ENCODE measurements at places on chromosomes 16 and 17.

- peak; percentile 71 for DNase-seq
These were observed at the start of gene CRYM for GRCh38 chr16:21277927-21278706. Gene CRYM, minus strand, starts transcription at chr16:21278290. Its CDS starts 39 bp downstream, at chr16:21278251.

GRCh38 chr17:15918661-15919259 lies 26.2 kb upstream of the ADORA2B start:
- DNase-seq, result peak; percentile 22

DNA sequence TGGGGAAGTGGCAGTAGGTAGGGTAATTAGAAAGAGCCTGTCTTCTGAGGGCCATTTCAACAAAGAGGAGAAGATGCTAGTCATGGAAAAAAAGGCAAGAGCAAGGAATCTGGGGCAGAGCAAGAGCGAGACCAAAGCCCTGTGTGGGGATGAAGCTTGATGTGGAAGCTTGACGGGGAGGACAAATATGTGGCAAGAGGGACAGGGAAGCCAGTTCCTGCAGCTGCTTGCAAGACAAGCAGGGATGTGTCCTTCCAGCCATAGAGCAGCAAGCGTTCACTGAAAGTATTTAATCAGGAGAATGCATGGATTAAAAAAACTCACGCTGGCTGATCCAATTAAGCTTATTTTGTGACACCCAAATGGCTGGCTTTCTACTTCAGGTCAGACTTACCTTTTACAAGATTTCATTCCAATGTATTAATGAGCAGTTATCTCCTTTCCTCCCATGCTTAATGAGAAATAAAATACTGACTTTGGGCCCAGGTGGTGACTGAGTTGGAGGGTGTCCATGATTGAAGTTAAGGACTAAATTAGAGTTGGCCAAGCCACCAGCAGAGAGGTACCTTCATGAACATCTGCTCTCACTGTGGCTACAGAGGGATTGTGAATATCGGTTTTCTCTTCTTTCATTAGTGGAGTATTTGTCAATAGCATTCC lies 76.8 kb downstream of the ABCA8 start:
- no peak for DNase-seq

DNA sequence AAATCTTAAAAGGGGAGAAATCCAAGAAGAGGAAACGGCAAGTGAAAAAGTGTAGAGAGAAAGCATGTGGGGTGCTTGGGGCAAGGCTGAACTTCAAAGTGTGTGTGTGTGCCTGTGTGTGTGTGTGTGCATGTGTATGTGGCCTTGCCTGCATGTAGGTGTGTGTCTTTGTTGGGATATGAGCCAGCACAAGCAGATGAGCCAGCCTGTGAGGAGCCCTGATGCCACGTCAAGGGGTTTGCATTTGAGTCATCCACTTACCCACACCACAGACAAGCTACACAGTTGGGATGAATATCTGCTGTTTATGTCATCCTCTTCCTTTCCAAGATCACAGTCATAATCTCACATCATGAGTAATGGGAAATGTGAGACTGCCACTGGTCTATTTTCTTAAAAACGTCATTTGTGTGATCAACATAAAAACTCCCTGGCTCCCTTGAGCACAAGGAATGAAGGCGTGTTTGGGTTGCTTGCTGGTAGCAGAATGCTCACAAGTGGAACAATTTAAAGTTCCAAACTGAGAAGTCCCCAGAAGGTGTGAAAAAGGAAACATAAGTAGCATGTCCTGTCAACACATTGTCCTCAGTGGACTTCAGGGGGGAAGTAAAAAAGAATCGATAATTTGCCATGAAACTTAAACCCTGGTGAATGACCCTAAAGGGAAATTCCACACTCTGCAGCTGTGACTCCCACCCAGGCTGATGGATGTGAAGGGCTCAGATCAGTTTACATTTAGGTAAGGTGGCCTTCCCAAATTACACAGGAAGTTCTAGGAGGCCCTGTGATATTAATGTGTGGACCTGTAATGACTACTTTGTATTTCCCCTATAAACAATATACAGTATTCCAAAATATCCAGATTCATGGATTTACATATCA lies 14.7 kb downstream of the KCTD19 start:
- DNase-seq, result no peak

GRCh38 chr16:1048442-1049112 lies 24.0 kb upstream of the SSTR5 start:
- DNase-seq, result no peak

GRCh38 chr16:88940862-88941817 lies 35.9 kb downstream of the CBFA2T3 start:
- DNase-seq, result no peak

- DNase-seq, result no peak
These were observed 45.3 kb downstream of the TOM1L2 start for GRCh38 chr17:17926840-17927449.

DNA sequence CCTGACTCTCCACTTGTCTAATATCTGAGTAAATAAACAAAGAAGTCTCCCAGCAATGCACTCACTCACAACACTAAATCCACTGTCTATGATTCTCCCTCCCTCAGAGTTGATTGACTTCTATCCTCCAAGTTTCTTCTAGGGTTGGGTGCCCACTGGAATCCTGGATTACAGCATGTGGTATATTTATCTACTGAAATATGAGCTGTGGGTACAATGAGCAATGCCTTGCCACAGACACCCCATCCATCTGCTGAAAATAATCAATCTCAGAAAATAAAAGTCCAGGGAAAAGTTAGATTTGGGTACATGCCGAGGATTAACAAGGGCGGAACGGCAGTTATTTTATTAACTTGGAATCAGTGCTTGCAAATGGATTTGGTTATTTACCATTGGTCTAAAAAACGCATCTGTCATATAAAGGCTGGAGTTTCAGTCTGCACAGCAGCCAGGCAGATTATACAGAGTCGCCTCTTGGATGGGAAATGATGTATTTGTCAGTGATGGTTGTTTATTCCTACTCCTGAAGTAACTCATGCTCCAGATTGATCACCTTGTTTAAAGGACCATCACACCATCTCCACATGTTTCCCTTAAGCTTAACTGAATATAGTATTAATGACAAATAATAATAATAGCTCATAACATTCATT lies 193.9 kb upstream of the SOX9 start:
- DNase-seq, result no peak
